Kidney (tissue), 22 donors: ENCODE measurements at places on chromosomes 2 and 18. TPM values are rescaled to one million over a fixed set of nuclear protein-coding genes. Genes with fewer than 3 reads are reported as not detected.
A peak's percentile ranks its signal among the peaks of the same experiment; 100 is the strongest.

GRCh38 chr2:181632733-181633401 lies 24.0 kb downstream of the CERKL start:
- no peaks in the 10 kb centered on the region for H3K36me3 ChIP-seq
- no peak overlapping the region for H3K4me3 ChIP-seq
- no peaks in the 10 kb centered on the region for H3K4me1 ChIP-seq
- no peak for DNase-seq
- H3K27ac ChIP-seq: no peak overlapping the region

GRCh38 chr2:225017713-225018112 lies 24.6 kb downstream of the DOCK10 start:
- no peak for DNase-seq
- H3K4me3 ChIP-seq: no peak overlapping the region
- no peaks in the 10 kb centered on the region for H3K27me3 ChIP-seq
- peaks cover 9% of the 10 kb centered on the region for H3K4me1 ChIP-seq

DNA sequence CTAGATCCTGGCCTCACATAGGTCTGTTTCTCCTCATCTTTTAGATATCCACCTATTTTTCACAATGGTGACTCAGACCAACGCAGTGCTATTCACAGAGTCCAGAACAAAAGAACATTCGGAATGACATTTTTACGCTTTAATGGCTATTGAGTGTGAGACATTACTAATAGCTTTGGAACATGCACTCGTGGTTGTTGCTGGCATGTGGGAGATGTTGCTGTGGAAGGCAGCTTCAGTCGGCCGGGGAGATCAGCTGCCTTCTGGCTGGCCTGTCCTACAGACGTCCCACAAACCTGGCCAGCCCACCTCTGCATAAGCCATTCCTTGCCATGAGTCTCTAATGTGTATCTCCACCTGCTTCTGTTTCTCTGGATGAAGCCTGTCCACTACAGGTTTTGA lies 3.4 kb downstream of the MBP start:
- peaks cover 20% of the 10 kb centered on the region for H3K4me1 ChIP-seq
- H3K27ac ChIP-seq: peak overlapping the region; percentile 88
- no peaks in the 10 kb centered on the region for H3K36me3 ChIP-seq
- peak; percentile 61 for DNase-seq
- H3K4me3 ChIP-seq: no peak overlapping the region

DNA sequence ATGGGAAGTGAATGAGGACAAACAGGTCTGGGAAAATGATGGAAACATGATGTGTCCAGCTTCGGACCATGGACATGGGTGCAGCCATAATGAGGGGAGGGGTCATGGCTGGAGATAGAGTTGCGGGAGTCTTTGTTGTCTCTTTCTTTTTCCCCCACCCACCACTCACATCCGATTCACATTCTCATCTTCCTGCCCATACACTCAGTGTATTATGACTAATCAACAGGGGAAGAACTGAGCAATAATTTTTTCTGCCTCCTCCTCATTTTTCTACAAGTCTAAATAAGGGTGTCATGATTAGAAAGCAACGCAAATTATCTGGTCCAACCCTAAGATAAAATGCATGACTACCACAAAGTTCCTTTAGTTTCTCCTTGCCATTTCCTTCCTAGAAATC lies 5.7 kb upstream of the SERPINB2 start:
- no peak for DNase-seq
- no peak overlapping the region for H3K4me3 ChIP-seq
- no peaks in the 10 kb centered on the region for H3K4me1 ChIP-seq

DNA sequence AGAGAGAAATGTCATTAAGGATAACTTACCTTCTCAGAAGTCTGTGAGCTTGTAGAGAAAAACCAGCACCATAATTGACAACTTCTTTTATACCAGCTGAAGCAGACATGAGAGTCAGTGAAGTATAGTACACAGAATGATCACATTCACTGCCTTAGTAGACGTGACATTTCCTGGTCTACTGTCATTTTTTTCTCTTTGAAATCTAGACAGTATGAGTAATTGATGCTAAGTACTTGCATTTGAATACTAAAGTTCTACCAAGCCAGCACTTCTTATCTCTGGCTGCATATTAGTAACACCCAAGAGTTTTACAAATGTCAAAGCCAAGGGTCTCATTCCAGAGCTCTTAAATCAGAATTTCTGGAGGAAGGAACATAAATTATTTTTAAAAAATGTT lies 25.4 kb upstream of the ACADL start:
- H3K4me3 ChIP-seq: no peak overlapping the region
- no peaks in the 10 kb centered on the region for H3K4me1 ChIP-seq
- DNase-seq: no peak
- H3K36me3 ChIP-seq: no peaks in the 10 kb centered on the region
- H3K27ac ChIP-seq: no peak overlapping the region
- no peaks in the 10 kb centered on the region for H3K27me3 ChIP-seq

DNA sequence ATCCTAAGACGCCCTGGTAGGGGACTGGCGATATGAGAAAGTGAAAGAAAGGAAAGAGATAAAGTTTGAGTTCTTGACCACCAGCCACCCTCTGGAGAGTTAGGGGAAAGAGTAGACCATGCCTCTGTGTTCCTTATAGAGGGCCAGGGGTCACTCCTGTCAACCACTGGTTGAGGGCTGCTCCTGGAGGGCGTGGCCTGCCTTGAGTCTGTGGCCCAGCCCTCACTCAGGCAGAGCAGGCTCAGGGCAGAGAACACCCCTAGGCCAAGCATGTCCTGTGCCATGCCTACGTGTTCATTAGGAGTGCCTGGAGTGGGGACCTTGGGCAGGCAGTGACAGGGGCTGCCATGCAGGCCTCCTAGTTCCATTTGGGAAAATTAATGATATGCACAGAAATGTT lies 161.1 kb upstream of the EPB41L3 start:
- no peak for DNase-seq
- H3K4me3 ChIP-seq: no peak overlapping the region
- H3K36me3 ChIP-seq: no peaks in the 10 kb centered on the region
- no peak overlapping the region for H3K27ac ChIP-seq

The AOX1 gene
- 38.6 TPM for total RNA-seq

The COL4A3 gene
- total RNA-seq: 48.8 TPM

The DLGAP1 gene
- total RNA-seq: 32.8 TPM
